Smooth muscle cell of the coronary artery (primary cell): ENCODE measurements at places on chromosomes 12 and 14. TPM values are rescaled to one million over a fixed set of nuclear protein-coding genes. Genes with fewer than 3 reads are reported as not detected.

The PIK3C2G gene
- total RNA-seq = not detected in 2 replicates

The C3AR1 gene
- under 0.01 and 0.30 TPM in 2 replicates for total RNA-seq

The DENR gene
- 15.2 and 29.3 TPM in 2 replicates for total RNA-seq

The PPP1R13B gene
- 2.0 and 3.5 TPM in 2 replicates for total RNA-seq

The ZC2HC1C gene
- total RNA-seq = 0.23 and 0.53 TPM in 2 replicates

The EIF2S3B gene
- 15.0 and 23.9 TPM in 2 replicates for total RNA-seq

The MYL2 gene
- not detected in 2 replicates for total RNA-seq
